ENCODE measurements at places on chromosomes 6 and 20. TPM values are rescaled to one million over a fixed set of nuclear protein-coding genes. Genes with fewer than 3 reads are reported as not detected.

Gene SOX18
- total RNA-seq = 0.07 TPM

Gene GPR63
- 0.51 TPM for total RNA-seq

Gene LRP11
- total RNA-seq = 103 TPM

Gene SLC17A1
- not detected for total RNA-seq

Gene JAG1
- 145 TPM for total RNA-seq

Gene ACTL10
- 3.2 TPM for total RNA-seq

Gene POLR3F
- 14.2 TPM for total RNA-seq

Data from airway epithelial cell (primary cell).